ENCODE measurements at places on chromosomes 4 and X.

- DNase-seq = no peak
These were observed 52.1 kb downstream of the NDST3 start for GRCh38 chr4:118086344-118086743.

- DNase-seq = no peak
These were observed 85.5 kb downstream of the BCOR start for GRCh38 chrX:40012039-40012867.

GRCh38 chr4:40306976-40307375 is 28.2 kb upstream of the CHRNA9 start:
- no peak for DNase-seq

GRCh38 chr4:176308441-176308840 is 11.3 kb upstream of the SPCS3 start:
- no peak for DNase-seq

DNA sequence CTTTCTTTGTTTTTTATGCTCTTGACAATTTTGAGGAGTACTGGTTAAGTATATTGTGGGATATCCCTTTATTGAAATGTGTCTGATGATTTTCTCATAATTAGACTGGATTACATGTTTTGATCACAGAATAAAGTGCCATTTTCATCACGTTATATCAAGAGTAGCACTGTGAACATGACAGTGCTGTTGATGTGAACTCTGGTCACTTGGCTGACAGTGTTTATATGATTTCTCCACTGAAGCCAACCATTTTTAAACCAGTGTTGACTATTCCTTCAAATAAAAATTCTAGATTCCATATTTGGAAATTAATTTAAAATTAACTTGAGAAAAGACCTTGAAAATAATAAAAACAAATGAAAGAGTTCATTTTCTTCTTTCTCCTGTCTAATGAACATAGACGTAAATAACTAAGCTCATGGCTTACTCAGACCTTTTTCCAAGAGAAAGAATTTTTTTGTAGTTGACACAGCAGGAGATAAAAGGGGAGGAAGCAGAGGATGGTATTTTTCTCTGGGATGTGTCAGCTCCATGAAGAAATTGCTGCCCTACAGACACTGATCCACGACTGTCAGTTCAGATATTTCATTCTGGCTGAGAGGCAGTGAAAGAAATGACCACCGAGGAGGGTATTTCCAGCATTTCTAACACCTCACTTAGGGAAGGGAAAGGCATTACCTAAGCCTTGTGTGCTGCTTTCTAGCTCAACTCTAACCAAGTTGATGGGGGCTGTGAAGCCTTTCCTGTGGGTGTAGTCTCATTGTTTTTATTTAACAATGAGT is 150.9 kb upstream of the ANK2 start:
- no peak for DNase-seq

GRCh38 chr4:76624241-76624681 is 189.2 kb downstream of the SHROOM3 start:
- DNase-seq = peak; percentile 69

DNA sequence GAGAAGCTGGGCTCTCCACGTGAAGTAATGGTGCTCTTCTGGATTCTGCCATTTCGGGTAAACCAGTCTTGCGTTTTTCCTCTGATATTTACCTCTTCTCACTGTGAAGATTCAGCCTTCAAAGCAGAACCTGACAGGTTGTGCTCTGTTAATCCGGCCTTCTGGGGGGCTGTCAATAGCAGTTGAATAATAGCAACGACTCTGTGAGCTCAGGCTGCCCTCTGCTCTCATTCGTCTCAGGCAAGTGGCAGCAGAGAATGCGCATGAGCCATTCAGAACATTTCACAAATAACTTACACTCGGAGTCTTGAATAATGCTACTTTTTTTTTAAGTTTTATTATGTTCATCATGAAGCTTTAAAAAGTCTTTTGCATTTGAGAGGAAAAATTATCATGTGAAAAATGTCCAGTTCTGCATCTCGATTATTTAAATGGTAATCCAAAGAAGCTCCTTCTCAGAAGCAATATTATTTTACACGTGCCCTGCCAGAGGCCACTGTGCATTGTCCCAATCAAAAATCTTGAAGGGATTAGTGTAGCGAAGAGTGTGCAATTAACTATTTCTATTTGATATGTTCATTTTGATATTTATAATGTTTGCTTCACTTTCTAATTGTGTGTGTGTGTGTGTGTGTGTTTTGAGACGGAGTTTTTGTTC is 354.2 kb upstream of the FAT1 start:
- no peak for DNase-seq

DNA sequence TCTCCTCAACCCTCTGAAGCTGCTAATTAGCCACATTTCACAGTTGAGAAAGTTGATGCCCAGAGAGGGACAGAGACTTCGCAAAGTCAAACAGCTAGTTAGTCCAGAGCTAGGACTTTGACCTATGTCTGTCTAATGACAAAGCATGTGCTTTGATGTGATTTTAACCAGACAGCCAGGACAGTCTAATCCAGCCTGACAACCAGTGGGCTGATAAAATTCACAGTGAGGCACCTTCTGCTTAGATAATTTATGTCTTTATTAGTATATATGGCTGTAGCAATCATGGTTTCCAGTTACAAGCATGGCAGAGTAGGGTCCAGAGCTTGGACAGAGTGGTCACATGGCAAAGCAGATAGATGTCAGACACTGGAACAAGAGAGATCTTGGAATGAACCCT is 133.6 kb upstream of the C1QTNF7 start:
- no peak for DNase-seq

- DNase-seq = no peak
These were observed at the start of gene GABRQ for GRCh38 chrX:152637649-152638442. GABRQ (plus strand) TSS chrX:152637895; CDS start chrX:152638203, 308 bp downstream.

DNA sequence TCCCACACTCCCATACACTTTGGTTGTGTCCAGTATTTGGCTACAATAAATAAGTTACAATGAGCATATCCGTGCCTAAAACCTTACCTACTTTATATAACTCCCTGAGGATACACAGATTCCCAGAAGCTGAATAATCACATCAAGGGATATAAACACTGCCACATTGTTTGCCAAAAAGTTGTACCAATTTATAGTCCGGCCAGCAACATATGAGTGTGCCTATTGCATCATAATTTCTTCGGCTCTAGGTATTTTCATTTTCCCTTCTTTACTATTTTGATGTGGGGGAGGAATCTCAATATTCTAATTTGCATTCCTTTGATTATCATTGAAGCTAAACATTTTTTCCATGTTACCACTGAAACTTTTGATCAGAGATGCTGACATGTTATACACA is 146.4 kb downstream of the PCDH19 start:
- no peak for DNase-seq

GRCh38 chr4:127217586-127218229 is 415.0 kb upstream of the INTU start:
- DNase-seq = no peak

GRCh38 chr4:22678940-22679854 is 13.5 kb upstream of the GBA3 start:
- no peak for DNase-seq

GRCh38 chr4:55866973-55867574 is 13.6 kb downstream of the EXOC1 start:
- DNase-seq = no peak

GRCh38 chrX:10529344-10529743 is 91.0 kb downstream of the MID1 start:
- DNase-seq = no peak

DNA sequence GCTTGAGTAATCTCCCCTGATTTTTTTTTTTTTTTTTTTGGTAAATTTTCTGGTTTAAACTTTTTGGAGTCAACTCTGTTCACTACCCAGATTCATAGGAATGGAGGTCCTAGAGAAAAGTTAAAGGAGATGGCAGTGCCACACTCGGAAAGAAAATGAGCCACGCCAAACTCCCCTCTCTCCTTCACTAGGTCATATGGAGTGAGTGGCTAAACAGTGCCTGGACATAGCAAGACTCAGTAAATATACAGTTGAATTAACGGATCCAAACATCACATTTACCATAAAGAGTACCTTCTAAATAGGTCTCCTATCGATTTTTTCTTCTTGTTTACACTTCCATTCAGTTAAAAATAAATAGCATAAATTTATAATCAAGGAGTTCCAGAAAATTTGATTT is 13.6 kb upstream of the AMTN start:
- DNase-seq = no peak

- DNase-seq = no peak
These were observed 11.7 kb upstream of the STATH start for GRCh38 chr4:69984030-69984443.

GRCh38 chr4:54687887-54688841 is 30.4 kb downstream of the KIT start:
- DNase-seq = no peak

DNA sequence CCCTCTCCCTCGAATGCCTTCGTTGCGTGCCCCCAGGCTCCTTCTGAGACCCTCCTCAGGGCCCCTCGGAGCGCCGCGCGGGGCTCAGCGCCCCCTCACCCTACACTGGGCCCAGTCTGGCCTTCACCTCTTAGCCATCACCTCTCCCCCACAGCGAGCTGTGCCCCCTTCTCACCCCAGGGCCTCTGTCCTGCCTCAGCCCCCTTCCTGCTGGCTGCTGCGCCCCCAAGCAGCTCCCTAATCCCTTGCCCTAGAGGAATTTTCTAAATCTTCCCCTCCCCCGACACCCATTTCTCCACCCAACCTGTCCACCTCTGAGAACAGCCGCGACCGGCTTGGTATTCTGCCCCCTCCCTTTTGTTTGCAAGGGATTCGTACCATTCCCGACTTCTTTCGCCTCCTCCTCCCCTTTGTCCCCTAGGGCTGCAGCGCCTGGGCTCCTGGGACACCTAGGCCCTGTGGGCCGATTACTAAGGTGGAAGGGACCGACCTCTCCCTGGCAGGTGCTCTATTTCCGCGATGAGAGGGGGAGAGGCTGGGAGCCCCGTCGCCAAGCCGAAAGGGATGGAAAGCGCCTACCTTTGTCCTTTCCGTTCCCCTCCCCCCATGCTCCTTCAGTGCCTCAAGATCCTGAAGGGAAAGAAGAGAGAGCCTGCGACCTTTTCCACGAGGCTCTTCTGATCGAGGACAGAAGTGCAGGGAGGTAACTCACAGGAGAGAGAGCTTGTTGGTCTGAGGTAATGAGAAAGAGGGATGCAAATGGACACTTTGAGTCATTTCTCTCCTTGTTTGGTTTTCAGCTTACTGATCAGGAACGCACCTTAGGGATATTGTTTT is 10.9 kb downstream of the DLG3 start:
- DNase-seq = no peak

DNA sequence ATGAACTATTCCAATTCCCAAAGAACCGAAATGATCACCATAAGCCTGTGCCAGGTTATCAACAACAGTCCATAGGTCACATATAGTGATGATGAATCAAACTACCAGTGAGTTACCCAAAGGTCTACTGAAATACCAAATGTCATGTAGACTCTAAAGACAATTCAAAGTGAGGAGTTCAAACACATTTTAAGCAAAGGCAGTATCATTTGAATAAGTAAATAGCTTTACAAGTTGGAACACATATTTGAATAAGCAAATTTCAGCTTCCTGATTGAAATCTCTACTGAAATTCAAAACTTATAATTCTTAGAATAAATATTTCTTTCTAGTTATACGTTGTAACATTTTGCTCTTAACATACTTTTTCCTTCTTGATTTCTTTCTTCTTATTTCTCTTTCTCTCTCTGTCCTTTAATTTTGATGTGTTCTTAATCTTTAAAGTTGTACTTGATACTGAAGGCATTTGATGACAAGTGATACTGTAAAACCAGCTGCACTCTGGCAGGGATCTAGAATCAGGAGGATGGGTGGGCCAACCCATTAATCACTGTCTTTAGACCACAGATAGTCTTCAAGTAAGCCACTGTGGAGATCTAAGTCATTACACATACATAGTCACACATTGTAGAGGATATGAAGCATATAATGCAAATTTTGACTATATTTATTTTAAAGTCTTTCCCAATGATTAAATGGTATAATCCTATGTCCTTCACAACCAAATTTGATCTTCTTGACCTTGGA is 34.5 kb downstream of the GABRA4 start:
- DNase-seq = no peak

- no peak for DNase-seq
These were observed 87.0 kb downstream of the GLRA2 start for GRCh38 chrX:14616301-14616700.

DNA sequence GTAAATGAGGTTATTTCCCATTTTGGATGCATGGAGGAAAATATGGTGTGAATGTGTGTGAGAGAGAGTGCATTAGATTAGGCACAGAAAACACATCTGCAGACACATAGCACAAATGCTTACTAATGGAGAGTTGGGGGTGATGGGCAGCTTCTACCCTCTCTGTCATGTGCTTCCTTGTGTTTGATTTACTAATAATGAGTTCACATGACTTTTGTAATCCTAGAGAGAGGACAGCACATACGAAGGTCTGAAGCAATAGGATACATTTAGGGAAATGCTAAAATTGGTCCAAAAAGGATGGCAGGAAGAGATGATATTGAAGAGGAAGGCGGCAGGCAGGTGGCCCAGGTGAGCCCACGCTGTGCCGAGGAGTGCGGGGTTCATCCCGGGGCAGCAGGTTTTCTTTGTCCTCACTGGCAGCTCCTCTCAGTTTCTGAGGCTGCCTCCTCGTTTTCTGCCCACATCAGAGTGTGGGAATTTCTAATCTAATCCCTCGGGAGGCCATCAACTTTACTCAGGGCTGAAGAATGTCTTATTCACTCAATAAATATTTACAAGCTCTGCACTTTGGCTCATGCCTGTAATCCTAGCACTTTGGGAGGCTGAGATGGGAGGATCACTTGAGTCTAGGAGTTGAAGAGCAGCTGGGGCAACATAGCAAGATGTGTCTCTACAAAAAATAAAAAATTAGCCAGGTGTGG is 15.9 kb upstream of the MAP9 start:
- DNase-seq = no peak

GRCh38 chrX:40462795-40463194 is 118.0 kb upstream of the ATP6AP2 start:
- DNase-seq = no peak
